ENCODE measurements at places on chromosomes 1 and 21.
A peak's percentile ranks its signal among the peaks of the same experiment; 100 is the strongest.

DNA sequence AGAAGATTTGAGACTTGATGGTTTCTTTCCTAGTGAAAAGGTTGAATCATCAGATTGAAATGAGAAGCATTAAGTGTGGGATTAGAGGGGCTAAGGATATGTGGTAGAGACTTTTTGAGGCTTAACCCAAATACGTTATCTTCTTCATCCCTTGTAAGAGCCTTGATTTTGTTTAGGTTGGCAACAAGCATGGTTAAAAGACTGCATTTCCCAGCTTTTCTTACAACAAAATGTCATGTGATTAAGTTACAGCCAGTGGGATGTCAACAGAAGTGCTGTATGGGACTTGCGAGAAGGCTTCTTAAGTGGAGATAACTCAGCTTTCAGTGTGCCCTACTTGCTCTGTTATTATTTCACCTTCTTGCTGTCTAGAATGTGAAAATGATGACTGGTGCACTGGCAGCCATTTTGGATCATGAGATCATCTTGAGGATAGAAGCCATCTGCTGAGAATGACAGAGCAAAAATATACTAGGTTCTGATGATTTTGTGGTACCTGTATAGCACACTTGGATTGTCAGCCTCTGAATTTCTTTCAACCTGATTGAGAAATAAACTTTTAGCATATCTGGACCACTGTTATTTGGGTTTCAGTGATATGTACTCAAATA is 41.3 kb upstream of the GNG12 start:
- no peak for DNase-seq

- DNase-seq, result no peak
These were observed 717.2 kb downstream of the NCAM2 start for GRCh38 chr21:21715266-21715969.

GRCh38 chr1:201539561-201540431 is 869 bp downstream of the NAV1 start:
- DNase-seq, result no peak

GRCh38 chr1:154474802-154475201 is 27.2 kb upstream of the TDRD10 start:
- DNase-seq, result no peak

DNA sequence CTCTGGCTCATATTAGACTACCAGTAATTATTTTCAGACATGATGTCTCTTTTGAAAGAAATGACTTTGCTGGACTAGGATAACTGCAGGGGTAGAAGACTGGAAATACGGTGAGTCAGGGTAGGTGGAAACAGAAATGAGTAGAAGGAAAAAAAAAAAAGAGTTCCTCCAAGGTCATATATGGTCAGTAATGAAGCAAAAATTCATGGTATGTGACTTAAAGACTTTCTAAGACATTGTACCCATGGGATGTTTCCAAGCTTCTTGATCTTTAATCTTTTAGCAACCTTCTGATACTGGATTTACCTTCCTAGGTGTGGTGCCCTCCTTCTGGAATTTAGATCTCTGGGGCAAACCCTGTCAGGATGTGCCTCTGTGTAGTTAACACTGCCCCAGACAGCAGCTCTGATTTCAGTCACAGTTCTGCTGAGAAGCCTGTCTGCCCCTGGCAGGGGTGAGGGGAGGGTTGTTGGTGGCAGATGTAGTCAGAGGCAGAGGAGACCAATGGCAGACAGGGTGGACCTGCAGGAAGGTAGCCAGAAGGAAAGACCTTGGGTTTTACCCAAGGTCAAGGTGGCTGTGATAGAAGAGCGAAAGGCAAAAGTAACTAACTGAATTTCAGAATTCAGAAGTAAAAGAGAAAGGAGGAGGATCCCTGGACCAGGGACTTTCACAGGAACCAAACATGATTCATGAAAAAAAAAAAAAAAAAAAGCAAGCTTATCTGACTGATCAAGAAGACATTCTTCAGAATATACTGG is 44.1 kb upstream of the BCL10 start:
- DNase-seq, result no peak

GRCh38 chr1:84297546-84298244 is 3.8 kb upstream of the SAMD13 start:
- DNase-seq, result no peak

DNA sequence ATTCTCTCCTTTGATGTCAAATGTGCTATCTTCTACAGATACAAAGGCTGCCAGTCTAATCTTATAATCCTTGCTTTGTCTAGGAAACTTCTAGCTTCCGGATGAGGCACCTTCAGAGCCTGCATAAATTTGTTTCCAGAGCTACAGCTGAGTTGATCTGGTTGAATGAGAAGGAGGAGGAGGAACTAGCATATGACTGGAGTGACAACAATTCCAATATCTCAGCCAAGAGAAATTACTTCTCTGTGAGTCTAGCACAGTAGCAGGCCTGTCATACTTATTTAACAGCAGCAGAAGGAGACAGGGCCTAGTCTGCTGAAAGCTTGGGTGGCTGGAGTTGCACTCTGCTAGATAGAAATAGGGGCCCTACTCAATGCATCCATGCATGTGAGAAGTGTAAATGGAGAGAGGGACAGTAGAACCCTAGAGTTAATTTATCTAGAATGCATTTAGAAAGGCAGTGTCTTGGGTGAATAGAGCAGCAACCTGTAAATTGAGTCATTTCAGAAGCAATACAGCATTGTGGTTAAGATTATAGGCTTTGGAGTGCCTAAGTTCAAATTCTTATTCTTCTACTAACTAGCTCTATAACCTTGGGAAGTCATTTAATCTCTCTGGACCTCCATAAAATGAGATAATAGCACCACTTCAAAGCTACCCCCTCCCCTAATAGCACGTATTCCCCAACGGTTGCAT is 89.0 kb downstream of the MACF1 start:
- DNase-seq, result no peak

DNA sequence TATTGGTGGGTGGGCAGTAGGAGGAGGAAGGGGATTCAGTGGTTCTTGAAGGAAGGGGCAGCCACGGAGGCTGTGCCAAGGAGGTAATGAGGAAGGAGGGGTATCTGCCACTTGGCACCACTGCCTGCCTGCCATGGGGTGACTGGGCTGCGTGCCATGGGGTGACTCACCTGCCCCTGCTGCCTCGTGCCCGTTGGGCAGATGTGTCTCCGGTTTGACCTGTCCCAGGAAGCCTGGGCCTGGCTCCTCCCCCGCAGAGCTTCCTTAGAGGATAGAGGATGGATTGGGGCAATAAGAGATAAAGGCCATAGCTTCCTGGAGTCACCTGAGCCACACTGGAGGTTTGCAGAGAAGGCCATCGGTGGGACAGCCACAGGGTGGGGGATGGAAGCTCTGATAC is 1.7 kb downstream of the PADI3 start:
- DNase-seq, result no peak

DNA sequence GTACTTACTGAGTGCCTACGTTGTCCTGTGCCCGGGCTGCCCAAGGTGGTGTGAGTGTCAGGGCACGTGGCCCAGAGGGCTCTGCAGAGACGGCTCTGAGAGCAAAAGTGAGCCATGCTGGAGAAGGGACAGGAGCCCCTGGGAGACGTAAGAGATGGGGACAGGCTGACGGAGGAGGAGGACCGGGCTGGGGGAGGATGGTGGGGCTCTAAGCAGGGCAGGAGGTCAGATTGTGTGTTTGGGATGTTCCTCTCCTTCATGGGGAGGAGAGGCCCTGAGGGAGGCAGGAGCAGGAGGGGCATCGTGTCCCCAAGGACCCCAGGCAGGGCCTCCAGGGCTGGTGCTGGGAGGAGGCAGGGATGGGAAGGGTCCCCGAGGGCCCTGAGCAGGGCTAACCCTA is 158.9 kb downstream of the PCBP3 start:
- DNase-seq, result no peak

DNA sequence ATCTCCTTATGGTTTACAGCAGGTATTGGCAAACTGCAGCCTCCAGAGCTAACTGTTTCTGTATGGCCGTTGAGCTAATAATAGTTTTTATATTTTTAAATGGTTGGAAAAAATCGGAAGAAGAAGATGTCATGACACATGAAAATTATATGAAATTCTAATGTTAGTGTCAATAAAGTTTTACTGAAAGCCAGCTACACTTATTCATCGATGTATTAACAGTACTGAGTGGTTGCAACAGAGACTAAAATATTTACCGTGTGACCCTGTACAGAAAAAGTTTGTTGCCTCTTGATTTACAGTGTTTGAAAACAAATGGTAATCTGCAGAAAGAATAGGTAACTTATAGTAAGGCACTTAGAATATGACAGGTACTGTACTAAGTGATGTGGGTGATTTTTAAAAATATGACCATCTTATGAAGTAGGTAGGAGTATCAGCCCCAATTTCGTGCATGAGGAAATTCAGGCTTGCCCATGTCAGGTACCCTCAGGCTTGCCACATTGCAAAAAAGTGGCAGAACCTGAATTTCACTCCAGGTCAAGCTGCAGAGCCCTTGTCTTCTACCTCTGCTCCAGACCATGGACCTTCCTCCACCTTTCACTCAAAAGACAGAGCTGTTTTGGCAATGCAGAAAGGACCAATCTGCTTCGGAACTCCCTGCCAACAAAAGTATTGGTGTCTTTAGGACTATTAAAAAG is 311.9 kb upstream of the RUNX1 start:
- DNase-seq, result no peak

- peak; percentile 68 for DNase-seq
These were observed 416 bp upstream of the TNFRSF14 start for GRCh38 chr1:2555634-2556276.

DNA sequence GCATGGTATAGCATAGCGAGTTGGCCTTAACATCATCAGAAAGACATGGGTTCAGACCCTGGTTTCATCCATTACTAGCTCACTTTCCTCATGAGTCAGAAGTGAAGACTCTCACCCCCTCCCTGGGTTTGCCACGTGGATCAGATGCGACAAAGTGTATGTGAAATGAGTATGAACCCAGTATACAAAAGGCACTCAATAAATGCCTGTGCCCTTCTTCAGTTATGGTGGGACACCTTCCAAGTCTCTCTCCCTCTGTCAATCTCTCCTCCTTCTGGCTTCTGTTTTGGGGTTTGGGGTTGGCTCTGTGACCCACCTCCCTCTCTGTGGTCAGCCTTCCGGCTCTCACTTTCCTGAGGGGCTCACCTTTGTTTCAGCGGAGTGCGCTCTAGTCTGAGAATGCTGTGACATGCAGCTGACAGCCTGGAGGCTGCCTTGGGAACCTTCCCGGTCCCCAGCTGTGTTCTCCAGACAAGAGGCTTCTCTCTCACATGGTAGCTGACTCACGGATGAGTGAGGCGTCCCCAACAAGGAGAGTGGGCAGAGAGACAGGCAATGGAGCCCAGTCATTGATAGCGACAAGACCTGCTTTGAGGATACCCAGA is 155.0 kb upstream of the EDN2 start:
- DNase-seq, result no peak

DNA sequence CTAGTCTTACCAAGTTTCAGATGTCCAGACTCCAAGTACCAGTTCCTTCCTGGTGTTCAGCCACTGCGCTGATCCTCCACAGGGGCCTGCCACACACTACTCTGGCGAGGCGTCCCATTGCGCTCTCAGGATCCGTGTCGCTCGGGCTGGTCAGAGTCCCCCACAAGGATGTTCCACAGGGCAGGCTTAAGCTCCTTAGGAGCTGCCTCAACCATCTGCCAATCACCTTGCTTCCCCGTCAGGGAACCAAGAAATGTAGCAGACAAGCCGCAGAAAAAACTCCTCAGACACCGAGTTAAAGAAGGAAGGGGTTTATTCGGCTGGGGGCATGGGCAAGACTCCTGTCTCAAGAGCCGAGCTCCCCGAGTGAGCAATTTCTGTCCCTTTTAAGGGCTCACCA is 9.8 kb downstream of the OR2W3 start:
- DNase-seq, result no peak

- no peak for DNase-seq
These were observed 40.4 kb downstream of the NIBAN1 start for GRCh38 chr1:184933944-184934343.

DNA sequence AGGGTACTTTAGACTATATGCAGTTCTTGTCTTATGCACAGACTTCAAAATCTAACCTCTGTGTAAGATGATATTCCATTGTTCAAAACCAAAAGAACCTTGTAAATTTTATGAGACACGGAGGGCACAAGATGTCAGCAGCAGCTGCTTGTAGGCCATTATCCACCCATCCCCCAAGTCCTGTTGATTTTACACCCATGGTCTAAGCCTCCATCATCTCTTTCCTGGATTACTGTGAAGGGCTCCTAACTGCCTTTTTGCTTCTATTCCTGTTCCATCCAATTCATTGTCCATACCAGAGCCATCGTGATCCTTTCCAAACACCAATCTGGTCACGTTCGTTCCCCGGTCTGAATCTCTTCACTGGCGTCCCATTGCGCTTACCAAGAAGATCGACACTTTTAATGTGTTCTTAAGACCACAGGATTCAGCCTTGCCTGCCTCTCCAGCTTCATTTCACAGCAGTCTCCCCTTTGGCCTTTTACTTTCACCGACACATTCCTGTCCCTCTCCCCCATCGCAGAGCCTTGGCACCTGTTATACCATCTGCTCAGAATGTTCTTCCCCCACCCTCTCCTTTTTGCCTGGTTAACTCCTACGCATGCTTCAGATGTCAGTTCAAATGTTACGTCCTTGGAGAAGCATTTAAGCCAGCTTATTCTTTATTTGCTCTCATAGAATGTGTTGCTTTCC is 107.3 kb upstream of the POU3F1 start:
- no peak for DNase-seq
